SK-N-SH (cell line): ENCODE measurements at places on chromosomes 12 and 14.
A peak's percentile ranks its signal among the peaks of the same experiment; 100 is the strongest.

GRCh38 chr12:11812586-11813437, 163.3 kb downstream of the ETV6 start:
- H3K4me3 ChIP-seq = no peak overlapping the region; the same call in 1 of the 2 replicates
- peak overlapping the region; percentile 84 for H3K27ac ChIP-seq
- H3K27me3 ChIP-seq = no peaks in the 10 kb centered on the region
- peaks cover 17% of the 10 kb centered on the region for H3K4me1 ChIP-seq

DNA sequence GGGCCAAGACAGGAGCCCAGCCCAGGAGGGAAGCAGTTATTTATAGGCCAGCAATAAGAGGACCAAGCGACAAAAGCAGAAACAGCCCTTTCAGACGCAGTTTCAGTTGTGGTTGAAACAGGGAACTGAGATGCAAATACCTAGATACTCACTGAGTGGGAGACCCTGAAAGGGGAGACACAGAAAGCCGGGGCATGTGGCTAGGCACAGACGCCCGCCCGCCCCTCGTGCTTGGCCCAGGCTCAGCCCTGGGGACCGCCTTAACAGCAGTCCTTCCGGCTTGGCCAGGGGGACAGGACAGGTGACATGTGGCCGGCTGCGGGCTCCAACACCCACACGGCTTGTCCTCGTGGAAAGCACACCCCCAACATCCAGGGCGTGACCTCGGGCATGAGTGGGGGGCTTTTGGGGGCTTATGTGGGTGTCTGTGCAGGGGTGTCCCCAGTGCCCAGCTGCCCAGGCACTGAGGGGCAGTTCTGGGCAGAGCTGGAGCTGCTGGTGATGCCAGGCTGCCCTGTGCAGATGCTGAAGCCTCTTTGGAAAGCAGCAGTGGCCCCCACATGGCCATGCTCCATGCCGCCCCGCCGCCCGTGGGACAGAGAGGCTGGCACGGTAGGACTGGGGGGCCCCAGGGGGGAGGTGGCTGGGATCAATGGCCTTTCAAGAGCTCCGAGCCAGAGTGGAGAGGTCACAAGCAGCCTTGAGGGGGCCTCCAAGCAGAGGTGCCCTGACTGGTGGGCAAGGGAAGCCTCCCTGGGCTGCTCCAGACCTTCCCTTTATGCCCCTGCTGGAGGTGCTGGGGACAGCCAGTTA, 2.1 kb downstream of the PLD4 start:
- H3K27me3 ChIP-seq = no peaks in the 10 kb centered on the region
- no peak overlapping the region for H3K27ac ChIP-seq
- H3K4me3 ChIP-seq = no peak overlapping the region
- no peak for DNase-seq

DNA sequence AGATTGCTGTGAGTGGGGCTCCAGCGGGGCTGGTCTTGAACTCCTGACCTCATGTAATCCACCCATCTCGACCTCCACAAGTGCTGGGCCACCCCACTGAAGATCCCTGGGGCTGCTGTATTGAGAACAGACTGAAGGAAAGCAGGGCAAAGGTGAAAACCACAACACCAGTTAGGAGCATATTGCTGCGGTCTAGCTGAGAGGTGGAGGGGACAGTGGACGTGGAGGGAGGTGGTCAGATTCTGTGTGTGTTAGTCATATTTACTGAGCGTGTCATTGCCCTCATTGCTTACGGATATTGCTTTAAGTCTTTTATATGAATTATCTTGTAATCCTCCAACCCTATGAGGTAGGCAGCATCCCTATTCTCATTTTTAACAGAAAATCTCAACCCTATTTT, 69.0 kb upstream of the OVCH1 start:
- no peak overlapping the region for H3K27ac ChIP-seq
- no peaks in the 10 kb centered on the region for H3K36me3 ChIP-seq
- no peak overlapping the region for H3K4me3 ChIP-seq
- no peaks in the 10 kb centered on the region for H3K4me1 ChIP-seq

DNA sequence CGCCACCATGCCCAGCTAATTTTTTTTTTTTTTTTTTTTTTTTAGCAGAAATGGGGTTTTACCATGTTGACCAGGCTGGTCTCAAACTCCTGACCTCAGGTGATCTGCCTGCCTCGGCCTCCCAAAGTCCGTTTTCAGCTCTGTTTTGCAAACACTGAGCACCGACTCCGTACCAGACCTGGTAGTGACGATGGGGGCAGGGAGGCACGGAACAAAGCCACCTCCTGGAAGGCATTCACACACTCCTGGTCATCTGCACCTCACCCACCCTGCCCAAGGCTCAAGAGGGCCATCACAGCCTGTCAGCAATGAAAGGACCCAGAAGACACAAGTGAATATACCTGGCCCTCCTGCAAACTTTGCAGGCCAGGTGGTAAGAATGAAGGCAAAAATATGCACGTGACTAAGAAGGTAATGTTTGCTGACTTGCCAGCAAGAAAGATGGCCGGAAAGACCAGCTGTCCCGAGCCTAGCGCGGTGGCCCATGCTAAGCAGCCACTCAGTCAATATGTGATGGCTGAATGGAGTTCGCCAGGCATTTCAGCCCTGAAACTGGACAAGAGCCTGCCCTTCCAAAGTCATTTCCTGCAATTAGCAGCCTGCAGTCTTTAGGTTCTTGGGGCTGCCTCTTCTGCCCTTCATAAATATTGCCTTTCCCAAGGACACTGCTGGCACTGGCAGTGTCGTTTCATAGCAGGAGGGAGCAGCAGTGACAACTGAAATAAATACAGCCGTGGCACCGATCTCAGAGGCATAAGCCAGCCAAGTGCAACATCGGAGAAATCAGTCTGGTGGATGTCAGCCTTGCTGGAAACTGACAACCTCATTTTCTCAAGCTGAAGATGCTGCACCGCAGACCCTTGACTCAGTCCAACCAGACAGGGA, 17.6 kb downstream of the MMAB start:
- H3K27ac ChIP-seq = no peak overlapping the region
- no peaks in the 10 kb centered on the region for H3K4me1 ChIP-seq
- no peaks in the 10 kb centered on the region for H3K27me3 ChIP-seq
- H3K4me3 ChIP-seq = no peak overlapping the region
- H3K36me3 ChIP-seq = no peaks in the 10 kb centered on the region

GRCh38 chr12:3135522-3136461, 58.6 kb downstream of the TSPAN9 start:
- peaks cover 22% of the 10 kb centered on the region; the same call in 1 of the 2 replicates for H3K4me1 ChIP-seq
- H3K27me3 ChIP-seq = no peaks in the 10 kb centered on the region
- H3K36me3 ChIP-seq = no peaks in the 10 kb centered on the region
- DNase-seq = peak; percentile 90
- no peak overlapping the region; the same call in 1 of the 2 replicates for H3K4me3 ChIP-seq
